ENCODE measurements at places on chromosomes 7 and 10.
A peak's percentile ranks its signal among the peaks of the same experiment; 100 is the strongest.

- peak; percentile 66 for DNase-seq
Measured at GRCh38 chr7:138903186-138903820, 77.9 kb downstream of the KIAA1549 start.

GRCh38 chr7:109206196-109206595 lies 636.5 kb downstream of the DNAJB9 start:
- DNase-seq, result no peak

DNA sequence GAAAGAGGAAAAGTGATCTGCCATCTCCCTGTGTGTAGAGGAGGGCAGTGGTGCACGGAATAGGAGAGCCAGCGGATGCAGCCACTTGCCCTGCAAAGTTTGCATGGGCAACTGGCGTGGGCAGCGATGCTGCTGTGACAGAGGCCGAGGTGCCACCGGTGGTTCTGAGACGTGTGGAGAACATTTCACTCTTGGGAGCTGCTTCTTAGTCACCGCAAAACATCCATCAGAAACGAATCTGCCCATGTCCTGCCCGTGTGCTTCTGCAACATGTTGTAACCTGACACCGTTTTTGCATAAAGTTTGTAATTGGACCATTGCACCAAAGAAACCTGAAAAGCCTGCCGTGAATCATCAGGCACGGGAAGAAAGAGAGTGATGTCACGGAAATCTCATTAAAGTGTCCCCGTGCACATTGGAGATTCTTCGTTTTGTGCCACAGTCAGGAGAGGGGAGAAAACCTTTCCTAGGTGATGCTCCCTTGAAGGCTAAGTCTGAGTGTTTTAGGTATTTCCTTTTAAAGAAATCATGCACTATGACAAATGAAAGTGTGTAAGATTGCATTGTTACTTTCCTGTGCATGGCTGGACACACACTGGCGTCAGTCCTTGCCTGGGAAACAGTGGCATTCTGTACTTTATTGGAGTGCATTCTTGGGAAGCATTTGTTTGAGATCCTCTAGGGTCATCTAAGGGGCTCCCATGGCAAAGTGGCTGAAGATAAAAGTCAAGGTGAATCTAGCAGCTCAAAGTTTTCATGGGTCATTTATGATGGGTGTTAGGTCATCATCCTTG lies 302.6 kb downstream of the KLF6 start:
- no peak for DNase-seq

DNA sequence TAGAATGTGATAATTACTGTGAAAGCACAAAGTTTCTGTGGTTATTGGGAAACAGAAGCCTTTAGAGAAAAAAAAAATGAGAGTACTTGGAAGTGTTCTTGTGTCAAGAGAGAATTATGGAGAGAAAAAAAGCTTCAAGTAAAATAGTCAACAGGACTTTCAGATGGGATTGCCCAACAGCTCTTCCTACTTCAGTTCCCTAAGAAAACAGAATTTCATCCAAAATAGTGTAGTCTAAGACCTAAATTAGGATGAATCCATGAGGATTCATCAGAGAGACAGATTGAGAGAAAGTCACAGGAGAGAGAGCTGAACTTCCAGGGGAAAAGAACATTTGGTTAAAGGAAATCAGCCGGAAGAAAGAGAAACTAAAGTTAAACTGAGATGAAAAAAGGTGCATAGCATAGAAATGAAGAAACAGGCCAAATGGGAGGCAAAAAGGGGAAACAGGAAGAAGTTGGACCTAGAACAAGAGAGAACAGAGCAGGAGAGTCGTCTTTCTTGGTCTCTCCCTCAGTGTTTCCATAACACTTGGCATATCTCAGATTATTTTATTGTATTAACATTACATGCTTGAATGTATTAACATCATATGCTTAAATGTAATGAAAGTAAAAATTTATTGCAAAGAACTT lies 2.5 kb downstream of the SCIN start:
- no peak for DNase-seq

DNA sequence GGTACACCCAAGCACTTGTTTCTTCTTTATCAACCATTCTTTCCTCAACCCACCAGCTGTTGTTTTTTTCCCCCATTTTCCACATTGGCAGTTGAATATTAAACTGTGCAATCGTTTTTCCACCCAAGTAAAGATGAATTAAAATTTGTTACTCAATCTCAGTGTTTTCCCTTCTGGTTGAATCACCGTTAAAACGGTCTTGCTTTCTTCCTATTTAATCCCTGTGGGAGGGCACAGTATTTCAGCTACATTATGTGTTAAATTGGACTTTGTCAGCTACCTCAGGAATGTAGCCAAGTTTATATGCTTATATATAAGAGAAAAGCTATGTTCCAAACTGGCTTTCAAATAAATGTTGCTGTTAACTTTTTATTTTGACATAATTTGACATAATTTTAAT lies 19.9 kb downstream of the SLC35G1 start:
- DNase-seq, result no peak

DNA sequence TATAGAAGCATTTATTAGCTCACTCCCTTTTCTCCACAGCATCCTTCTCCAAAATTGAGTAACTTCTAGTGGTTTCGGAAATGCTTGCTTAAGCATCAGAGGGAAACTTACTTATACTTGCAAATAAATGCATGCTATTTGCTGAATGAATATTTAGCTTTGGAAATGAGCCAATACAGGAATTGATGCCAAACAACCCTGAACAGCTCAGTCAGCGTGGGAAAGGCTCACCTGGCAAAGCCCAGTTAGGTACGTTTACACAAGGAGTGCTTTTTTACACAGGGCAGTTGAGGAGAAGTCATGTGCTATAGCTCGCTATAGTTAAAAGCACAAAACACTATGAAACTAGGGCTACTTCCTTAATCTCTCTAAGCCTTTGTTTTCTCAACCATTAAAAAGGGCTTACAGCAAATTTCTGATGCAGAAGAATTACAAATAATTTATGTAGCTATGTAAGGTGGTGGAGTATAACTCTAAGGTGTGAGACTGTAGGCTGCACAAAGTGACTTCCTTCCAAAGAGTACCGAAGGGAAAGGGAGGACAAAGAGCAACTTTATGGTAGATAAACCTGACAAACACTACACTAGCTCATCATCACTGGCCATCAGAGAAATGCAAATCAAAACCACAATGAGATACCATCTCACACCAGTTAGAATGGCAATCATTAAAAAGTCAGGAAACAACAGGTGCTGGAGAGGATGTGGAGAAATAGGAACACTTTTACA lies 498.2 kb downstream of the PHTF2 start:
- DNase-seq, result no peak

- DNase-seq, result no peak
Measured at GRCh38 chr7:52719677-52720076, 315.8 kb upstream of the POM121L12 start.

GRCh38 chr10:26448292-26448691 lies 10.2 kb downstream of the APBB1IP start:
- no peak for DNase-seq

GRCh38 chr7:3575753-3576531 lies 274.9 kb downstream of the SDK1 start:
- DNase-seq, result no peak

- no peak for DNase-seq
Measured at GRCh38 chr10:131645756-131646155, 255.1 kb upstream of the PPP2R2D start.

GRCh38 chr7:159147246-159147645 lies 2.6 kb upstream of the VIPR2 start:
- no peak for DNase-seq

- no peak for DNase-seq
Measured at GRCh38 chr10:130053561-130053960, 57.1 kb downstream of the C10orf143 start.

DNA sequence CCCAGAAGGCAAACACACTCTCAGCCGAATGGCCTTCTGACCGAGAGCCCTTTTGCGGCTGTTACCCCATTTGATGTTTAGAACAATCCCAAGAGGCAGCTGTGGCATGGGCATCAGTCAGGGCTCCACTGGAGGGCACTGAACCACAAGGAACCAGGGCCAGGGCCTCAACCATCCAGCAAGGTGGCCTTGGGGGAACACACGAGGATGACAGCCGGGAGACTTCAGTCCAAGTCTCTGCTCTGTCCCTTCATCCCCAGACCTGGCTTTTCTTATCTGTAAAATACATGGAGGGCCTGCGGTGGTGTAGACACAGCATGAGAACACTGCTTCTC lies 63.6 kb upstream of the INSIG1 start:
- no peak for DNase-seq

DNA sequence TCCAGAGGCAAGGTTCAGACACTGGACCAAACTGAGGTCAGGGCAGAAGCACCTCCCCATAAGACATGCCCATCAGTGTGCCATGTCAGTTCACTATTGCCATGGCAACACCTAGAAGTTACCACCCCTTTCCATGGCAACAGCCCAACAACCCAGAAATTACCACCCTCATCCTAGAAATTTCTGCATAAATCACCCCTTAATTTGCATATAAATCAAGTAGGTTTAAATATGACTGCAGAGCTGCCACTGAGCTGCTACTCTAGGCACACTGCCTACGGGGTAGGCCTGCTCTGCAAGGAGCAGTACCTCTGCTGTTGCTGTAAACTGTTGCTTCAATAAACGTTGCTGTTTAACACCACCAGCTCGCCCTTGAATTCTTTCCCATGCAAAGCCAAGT lies 12.7 kb downstream of the STEAP2 start:
- no peak for DNase-seq

DNA sequence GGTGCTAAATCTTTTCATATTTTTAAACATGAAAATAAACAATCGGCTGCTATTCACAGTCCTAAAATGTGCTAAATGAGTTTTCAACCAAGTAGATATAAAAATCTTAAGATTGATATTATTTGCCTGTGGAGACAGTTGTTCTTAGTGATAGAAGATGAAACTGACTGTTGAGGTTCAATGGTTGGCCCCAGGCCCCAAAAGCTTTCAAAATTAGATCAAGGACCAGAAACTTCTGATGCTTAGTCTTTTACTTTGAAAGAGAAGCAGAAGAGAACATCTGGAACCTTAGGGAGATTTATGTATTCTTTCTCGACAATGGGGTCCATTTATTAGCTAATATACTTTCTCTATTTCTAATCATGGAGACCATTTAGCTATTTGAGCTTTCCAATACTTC lies 155.8 kb downstream of the REEP3 start:
- DNase-seq, result no peak

DNA sequence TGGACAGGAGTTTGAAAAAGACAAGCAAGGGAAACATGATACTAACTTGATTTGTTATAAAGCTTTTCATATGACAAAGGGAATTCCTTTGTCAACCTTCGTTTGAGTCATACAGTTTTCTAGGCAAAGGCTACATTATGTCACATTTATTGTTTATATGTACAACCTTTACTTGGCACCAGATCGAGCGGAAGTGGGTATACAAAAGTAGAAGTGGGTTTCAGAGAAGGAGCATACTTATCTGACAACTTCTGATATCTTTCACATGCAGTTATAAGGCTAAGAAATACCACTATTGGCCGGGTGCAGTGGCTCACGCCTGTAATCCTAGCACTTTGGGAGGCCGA lies 11.0 kb downstream of the STMP1 start:
- no peak for DNase-seq

GRCh38 chr7:29113384-29114102 lies 32.8 kb downstream of the CPVL start:
- no peak for DNase-seq

DNA sequence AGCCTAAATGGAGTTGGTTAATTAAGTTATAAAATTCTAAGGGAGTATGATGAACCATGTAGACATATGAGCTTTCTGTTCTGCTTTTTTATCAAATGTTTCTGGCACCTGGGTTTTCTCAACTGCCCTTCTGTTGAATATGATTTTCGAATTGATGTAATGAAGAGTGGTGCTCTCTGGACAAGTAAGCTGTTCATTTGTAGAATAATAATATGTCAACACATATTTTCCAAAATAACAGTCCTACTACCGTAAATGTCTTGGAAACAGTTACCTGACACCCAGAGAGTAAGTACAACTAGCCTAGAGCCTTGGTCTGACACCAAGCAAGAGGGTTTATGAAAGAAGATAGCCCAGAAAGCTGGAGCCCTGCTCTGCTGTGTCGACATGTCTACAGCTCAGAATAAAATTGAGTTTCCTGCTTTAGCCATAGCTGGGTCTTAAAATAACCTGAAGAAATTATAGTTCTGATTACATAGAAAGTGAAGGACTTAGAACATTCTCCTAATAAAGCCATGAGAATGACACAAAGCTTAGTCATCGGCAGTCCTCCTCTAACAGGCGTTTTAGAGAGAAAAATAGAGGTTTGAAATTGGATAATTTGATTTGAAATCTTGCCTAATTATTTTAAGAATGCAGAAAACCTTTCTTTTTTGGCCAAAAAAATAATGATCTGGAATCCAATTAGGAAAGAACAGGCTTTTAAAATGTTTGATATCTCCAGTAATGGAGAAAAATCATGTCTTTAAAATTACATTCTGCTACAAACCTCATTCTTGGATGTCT lies 25.1 kb downstream of the HDAC9 start:
- DNase-seq, result no peak

DNA sequence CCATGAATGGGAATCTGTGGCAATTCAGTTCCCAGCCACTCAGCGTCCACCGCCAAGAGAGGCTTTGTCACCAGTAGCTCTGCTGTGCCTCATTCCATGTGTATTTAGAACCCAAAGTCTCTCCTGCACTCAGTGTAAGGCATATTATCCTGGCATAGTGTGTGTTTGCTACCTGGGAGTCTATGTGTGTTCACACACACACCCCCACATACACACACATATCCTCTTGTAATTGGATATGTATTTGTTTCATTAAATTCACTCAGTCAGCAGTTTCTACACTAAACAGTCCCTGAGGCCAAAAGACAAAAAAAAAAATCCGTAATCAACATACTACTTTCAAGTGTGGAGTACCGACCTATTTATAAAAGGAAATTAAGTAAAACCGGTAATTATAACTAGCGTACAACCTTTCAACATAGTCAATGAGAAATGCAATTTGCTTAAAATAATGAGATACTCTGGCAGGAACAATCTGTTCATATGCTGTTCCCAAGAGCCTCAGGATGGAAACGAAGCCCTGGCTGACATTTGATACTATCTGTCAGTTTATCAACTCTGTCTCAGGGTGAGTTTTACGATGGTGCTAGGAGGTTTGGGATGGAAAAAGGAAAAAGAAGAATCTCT lies 425.8 kb upstream of the CELF2 start:
- no peak for DNase-seq

Data from stimulated activated naive CD4-positive, alpha-beta T cell treated with Interleukin-2 at 50 U/mL for 16 hours (primary cell).